ENCODE measurements at places on chromosomes 7 and 10.

- DNase-seq: no peak
Measured at GRCh38 chr7:74452748-74453321, 871 bp upstream of the GTF2IRD1 start.

DNA sequence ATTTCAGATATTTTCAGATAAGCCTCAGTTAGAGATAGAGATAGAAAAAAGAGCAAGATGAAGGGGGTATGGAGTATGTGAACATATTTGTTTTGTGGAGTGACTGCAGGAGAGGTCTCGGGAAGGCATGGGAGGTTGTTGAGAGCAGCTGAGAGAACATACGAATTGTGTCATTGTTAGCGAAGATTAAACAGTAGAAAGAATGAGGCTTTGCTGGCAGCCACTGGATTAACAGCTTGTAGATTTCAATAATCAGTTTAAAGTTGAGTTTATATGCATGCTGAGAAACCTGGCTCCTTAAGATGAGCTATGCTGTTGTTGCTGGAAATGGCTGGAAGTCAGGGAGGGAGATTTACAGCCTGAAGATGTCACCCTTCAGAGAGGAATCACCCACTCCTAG, 100.9 kb upstream of the SORCS3 start:
- DNase-seq: no peak

GRCh38 chr10:129756912-129757901, 206.9 kb downstream of the EBF3 start:
- no peak for DNase-seq

- peak; percentile 72 for DNase-seq
Measured at GRCh38 chr10:115417585-115418265, 324.6 kb downstream of the ATRNL1 start.

DNA sequence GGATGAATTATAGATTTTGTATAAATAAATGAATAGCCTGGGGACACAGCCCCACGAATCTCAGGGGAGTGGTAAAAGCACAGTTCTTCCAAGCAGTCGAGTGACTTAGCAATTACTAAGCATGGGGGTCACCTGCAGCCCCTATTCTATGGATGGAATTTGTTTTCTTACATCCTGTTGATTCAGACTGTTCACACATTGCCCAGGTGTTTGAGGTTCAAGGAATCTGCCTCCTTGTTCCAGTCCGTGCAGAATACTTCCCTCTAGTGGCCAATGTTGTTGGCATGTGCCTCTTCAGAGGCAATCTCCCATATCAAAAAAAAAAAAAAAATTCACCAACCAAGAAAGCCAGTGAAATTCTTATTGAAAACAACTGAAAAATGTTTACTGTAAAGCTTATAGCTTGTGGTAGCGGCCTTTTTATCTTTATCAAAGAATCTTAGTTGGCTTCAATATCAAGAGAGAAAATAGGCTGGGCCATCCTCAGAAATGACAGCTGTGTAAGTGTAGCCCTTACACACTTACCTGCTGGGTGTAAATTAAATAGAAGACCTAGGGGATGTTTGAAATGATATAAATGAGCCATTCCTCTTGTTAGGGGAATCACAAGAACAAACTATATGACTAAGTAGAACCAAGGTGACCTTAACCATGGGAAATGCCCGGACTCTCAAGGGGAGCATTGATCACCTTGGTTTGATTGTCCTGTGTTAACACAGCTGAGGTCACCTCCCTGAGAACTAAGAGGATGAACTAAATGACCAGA, 7.8 kb downstream of the LIPM start:
- peak; percentile 78 for DNase-seq
